Foreskin keratinocyte (primary cell): ENCODE measurements at places on chromosomes 5 and 9.

GRCh38 chr9:130186839-130187522 lies 14.8 kb downstream of the NCS1 start:
- peak; percentile 54 for DNase-seq

DNA sequence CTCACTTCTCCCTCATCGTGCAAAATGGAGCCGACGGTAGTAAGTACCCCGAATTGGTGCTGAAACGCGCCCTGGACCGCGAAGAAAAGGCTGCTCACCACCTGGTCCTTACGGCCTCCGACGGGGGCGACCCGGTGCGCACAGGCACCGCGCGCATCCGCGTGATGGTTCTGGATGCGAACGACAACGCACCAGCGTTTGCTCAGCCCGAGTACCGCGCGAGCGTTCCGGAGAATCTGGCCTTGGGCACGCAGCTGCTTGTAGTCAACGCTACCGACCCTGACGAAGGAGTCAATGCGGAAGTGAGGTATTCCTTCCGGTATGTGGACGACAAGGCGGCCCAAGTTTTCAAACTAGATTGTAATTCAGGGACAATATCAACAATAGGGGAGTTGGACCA lies 979 bp downstream of the PCDHGA12 start:
- peak; percentile 55 for DNase-seq

DNA sequence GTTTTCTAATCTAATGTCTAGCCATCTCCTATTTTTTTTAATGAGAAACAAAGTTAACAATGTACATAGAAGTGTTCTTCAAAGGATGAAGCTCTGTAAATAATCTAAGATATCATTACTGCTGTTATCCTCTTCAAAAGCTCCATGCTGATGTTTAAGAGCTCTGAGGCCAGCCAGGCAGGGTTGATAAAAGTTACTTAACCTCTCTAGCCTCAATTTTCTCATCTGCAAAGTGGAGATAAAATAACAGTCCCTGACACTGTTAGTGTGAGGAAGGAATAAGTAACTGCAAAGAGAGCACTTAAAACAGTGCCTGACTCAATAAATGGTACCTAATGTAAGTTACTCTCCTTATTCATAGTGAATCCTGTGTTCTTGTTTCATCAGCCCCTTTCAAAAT lies 60.1 kb downstream of the LHFPL2 start:
- DNase-seq: no peak

DNA sequence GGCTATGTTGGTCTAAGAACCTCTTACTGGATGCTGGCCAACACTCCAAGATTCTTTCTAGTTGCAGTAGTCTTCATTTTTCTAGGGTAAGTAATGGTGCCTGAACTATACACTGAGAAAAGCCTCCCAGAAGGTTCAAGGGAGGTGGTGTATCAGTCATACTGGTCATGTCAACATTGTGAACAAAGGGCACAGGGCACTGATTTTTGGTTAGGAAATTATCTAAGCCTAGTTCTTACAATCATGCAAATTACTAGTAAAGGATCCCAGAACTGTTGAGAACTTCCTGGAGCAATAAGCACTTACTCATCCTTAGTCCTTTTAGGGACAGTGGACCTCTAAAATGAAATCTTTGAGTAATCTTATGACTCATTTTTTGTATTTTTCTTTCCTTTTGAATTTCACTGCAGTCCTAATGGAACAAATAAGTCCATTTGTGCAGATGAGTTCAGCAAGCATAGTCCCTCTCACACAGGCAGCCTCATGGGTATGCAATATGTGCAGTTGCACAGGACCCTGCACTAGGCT lies 21.1 kb upstream of the CDC42SE2 start:
- DNase-seq: peak; percentile 87

DNA sequence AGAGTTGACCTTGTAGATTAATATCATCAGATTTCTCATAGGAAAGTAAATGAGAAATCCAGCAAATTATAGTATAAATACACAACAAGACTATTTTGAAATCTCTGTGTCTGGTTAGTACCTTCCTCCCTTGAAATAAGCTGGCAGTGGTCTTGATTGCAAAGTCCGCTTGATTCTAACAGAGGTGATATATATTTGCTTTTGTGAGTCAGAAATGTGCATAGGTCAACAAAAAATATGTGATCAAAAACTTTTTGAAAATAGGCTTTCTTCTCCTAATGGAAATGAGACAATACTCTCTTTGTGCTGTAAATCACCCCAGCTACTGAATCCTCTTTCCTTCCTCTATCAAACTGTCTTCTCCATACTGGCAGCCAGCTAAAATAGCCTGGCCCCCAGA lies 749.2 kb upstream of the CDH10 start:
- DNase-seq: no peak
